ENCODE measurements at places on chromosomes 13 and 19.

GRCh38 chr13:79966059-79966458, 374.9 kb downstream of the SPRY2 start:
- no peak for DNase-seq

DNA sequence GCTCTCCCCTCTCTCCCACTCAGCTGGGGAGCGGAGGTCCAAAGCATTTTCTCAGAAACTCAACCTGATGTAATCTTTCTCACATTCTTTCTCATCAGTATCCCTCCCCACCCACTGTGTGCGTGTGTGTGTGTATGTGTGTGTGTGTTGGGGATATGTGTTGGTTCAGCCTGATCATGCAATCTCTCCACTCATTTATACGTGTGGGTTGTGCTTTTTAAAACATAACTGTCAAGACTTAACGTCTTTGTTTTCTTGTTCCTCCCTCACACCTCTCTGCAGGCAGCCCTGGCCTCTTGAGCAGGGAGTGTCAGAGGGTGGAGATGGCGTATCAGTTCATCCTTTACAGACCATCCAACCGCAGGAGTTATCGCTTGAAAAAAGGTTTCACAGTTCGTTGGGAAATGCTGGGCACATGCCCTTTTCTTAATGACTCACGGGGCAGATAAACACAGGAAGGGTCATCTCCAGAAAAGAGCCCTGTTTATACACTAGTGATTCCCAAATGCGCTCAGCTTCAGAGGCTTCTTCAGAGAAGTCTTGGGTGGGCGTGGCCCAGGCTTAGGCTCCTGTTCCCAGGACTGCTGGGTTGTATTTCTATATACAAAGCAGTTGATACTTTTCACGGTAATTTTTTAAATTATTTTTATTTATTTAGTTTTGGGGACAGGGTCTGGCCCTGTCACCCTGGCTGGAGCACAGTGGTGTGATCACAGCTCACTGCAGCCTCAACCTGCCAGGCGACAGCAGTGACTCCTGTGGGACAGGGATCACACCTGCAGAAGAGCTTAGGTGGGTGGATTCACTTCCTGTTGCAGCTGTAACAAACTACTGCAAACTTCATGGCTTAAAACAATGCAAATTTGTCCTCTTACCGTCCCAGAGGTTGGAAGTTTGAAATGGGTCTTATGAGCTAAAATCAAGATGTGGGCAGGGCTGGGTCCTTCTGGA, 60.3 kb downstream of the CCDC70 start:
- no peak for DNase-seq

DNA sequence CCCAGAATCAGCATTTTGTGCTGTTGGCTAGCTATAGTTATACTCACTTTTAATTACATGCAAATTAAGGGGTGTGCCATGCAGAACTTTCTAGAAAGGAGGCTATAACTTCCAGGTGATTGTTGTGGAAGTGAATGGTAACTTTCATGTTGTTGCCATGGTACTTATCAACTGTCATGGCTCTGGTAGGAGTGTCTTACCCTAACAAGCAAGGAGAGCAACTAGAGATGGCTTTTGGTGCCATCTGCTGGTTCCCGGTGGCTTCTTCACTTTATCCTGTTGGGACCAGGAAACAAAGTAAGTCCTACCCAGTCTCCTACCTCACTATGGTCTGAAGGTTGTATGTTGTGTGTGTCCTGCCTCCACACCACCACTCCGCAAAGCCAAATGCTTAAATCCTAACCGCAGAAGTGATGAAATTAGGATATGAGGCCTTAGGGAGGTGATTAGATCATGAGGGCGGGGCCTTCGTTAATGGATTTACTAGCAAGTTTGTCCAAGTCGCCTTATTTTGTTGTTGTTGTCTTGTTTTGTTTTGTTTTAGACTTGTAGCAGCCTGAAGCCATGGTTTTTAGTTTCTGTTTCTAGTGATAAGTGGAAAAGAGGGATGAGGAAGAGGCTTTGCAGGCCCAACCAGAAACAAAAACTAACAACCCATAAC, 22.6 kb downstream of the FBXL12 start:
- peak; percentile 93 for DNase-seq

GRCh38 chr19:52451241-52451640, 2.1 kb upstream of the ZNF578 start:
- DNase-seq, result no peak

- no peak for DNase-seq
Measured at GRCh38 chr19:44113784-44114390, 688 bp downstream of the ZNF225 start.

Data from activated naive CD4-positive, alpha-beta T cell treated with anti-CD3 and anti-CD28 coated beads, Interleukin-2, amount 10 ng/mL, durations not matched to agents 7 days and 5 days (primary cell).